EH (cell line): ENCODE measurements at places on chromosomes 4 and X.
A peak's percentile ranks its signal among the peaks of the same experiment; 100 is the strongest.

- DNase-seq: no peak
Observed at GRCh38 chr4:99518601-99519295, 7.9 kb downstream of the C4orf17 start.

GRCh38 chrX:133921764-133922389 is 63.5 kb downstream of the GPC3 start:
- DNase-seq: peak; percentile 13

DNA sequence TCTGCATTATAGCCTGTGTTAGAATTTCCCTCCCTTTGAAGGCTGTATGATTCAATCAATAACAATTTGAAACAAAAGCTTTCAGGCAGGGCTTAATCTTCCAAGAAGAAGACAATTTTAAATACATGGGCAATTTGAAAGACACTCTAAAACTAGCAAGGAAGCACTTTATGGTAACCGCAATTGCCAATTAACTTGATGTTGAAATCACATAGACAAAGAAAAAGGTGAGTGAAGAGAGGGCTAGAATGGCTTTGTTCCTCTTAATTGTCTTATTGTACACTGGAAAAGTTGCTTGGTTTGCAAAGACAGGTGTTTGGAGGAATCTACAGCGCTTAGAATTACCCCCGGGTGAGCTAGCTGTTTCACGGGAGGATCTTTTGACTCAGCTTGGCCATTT is 74.4 kb upstream of the PRKX start:
- DNase-seq: no peak

DNA sequence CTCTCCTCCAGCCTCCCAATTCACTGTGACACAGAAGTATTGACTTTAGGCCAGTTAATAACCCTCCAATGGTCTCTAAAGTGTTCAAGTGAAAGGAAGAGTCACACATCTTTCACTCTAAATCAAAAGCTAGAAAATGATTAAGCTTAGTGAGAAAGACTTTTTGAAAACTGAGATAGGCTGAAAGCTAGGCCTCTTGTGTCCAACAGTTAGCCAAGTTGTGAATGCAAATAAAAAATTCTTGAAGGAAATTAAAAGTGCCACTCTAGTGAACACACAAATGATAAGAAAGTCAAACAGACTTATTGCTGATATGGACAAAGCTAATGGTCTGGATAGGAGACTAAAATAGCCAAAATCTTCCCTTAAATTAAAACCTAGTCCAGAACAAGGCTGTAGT is 687.2 kb downstream of the TRIML1 start:
- no peak for DNase-seq

DNA sequence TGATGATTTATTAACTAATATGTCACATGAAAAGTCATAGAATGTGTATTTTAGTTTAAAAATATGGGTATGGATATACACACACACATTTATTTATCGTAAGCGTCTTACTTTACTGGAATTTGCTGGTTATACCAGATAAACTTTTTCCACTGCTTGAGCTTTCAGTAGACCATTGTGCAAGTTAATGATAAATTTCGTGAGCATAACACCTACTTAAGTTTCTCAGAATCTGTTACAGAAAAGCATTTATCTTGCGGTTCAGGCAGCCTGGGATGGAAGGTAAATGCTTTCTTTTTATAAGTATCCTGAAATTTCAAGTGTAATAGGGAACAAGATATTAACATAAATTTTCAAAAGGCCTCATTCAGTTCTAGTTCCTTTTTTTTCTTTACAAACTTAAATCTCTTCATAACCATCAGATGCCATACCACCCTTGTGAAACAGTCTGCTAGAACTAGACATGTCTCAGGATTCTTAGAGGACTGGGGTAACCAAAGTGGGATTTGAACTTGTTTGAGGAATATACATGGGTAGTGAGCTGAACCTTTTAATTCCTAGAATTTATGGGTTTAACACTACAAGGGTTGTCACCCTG is 27.7 kb downstream of the ATP7A start:
- no peak for DNase-seq

GRCh38 chrX:1453395-1453783 is 680 bp upstream of the ASMTL start:
- no peak for DNase-seq

GRCh38 chr4:73752424-73752823 is 12.1 kb downstream of the CXCL8 start:
- no peak for DNase-seq
